IMR-90 (cell line): ENCODE measurements at places on chromosomes 5 and 9. TPM values are rescaled to one million over a fixed set of nuclear protein-coding genes. Genes with fewer than 3 reads are reported as not detected.

SPAAR gene
- total RNA-seq: 0.18 and 0.28 TPM in 2 replicates

DNA sequence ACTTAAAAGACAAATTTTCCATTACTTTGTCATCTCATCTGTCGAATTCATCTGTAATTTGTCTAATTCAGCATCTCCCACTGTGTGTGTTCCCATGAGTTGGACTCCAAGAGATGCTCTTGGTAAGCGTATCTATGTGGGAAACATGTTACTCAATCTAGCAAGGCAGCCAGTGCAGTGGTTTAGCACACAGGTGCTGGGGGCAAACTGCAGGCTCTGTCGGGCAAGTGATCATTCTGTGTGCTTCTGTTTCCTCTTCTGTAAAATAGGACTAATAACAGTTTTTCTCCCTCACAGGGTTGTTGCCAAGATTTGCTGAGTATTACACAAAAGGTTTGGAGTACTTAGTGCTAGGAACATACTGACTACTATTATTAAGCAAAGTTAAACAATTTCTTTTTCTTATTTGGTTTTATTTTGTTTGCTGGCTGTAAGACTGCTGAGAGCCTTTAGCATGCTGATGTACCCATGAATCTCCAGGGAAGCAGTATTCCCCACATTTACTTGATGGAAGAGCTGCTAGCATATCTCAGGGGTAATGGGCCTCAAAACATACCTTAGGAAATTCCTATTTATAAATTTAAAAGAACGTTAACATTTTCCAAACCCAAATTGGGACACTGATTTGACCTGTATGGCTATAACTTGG, 709 bp upstream of the GAPT start:
- no peak for DNase-seq

- DNase-seq: no peak
These were observed 96.6 kb downstream of the LHX2 start for GRCh38 chr9:124108216-124108615.

DNA sequence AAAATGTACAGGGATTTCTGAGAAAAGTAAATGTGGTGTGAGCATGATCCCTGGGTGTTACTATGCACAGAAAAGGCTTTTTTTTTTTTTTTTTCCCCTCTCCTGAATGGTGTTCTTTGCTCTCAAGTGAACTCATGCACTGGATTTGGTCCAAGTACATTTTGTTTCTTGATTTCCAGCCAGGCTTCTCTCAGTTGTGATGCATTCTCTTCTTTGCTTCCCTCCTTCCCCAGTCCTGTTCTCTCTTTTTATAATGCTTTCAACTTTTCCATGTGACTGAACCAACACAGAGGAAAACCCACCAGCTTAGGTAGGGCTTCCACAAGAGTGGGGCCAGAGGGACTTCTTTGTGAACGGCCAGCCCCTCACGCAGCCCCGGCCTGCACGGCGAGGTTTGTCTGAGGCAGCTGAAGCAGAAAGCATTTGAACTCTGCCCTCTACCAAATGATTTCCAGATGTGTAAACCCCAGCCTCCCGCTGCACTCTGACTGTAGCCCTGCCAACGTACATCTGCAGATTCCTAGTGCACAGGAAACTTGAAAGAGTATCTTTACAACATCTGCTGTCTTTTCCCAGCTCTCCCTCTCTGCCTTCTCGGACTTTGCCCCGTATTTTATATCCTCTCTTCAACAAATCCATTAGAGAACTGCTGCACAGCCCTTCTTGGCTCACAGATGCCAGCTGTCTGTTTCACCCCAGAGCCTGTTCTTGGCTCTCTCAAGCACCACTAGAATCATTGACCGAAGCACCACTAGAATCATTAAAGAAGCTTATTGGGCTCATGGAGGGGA, 71.8 kb upstream of the CD180 start:
- peak; percentile 95 for DNase-seq

DNA sequence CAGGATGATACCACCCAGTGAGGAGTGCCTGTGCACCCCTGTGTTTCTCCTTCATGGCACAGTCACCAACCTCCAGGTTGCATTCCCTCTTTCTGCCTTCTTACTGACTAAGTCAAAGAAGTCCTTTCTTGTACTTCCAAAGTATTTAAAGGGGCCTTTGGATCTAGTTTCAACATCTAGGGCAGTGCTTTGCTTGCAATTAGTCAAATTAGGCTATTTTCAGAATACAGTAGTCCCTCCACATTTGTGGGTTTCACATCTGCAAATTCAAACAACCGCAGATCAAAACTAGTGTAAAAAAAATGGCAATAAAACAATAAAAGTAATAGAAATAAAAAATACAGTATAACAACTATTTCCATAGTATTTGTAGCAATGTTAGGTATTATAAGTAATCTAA, 333.9 kb upstream of the SEMA6A start:
- no peak for DNase-seq
